Stomach (tissue), 19 donors: ENCODE measurements at places on chromosomes 3 and 15. TPM values are rescaled to one million over a fixed set of nuclear protein-coding genes. Genes with fewer than 3 reads are reported as not detected.

C3orf22 gene
- polyA plus RNA-seq, result not detected

MOBP gene
- 0.06 TPM for polyA plus RNA-seq

LNP1 gene
- 1.8 TPM for polyA plus RNA-seq

FOXL2 gene
- polyA plus RNA-seq, result not detected

CD86 gene
- polyA plus RNA-seq, result 3.4 TPM

AHSG gene
- not detected for polyA plus RNA-seq

CTXN2 gene
- 0.05 TPM for polyA plus RNA-seq

USP13 gene
- 2.1 TPM for polyA plus RNA-seq

ITGA11 gene
- 0.08 TPM for polyA plus RNA-seq

GP5 gene
- polyA plus RNA-seq, result not detected

EXD1 gene
- polyA plus RNA-seq, result not detected

MANF gene
- polyA plus RNA-seq, result 47.2 TPM

PHC3 gene
- polyA plus RNA-seq, result 4.7 TPM

CCDC174 gene
- polyA plus RNA-seq, result 15.3 TPM

ABTB1 gene
- 36.3 TPM for polyA plus RNA-seq

GOLGA8H gene
- 0.25 TPM for polyA plus RNA-seq

GRIP2 gene
- polyA plus RNA-seq, result 2.9 TPM

SKOR1 gene
- not detected for polyA plus RNA-seq

RBSN gene
- polyA plus RNA-seq, result 7.9 TPM

A4GNT gene
- 7.2 TPM for polyA plus RNA-seq

PYGO1 gene
- 1.5 TPM for polyA plus RNA-seq

MME gene
- polyA plus RNA-seq, result 4.5 TPM

SCN11A gene
- not detected for polyA plus RNA-seq

SLC22A13 gene
- 0.05 TPM for polyA plus RNA-seq

FRG2C gene
- not detected for polyA plus RNA-seq

SLC2A2 gene
- not detected for polyA plus RNA-seq

TRH gene
- polyA plus RNA-seq, result not detected

HACD2 gene
- 5.3 TPM for polyA plus RNA-seq

ASB14 gene
- not detected for polyA plus RNA-seq

CSK gene
- 33.4 TPM for polyA plus RNA-seq

XCR1 gene
- 0.03 TPM for polyA plus RNA-seq

NFKBIZ gene
- 14.4 TPM for polyA plus RNA-seq

ANKRD63 gene
- polyA plus RNA-seq, result not detected

ADGRG7 gene
- polyA plus RNA-seq, result not detected

TTBK2 gene
- polyA plus RNA-seq, result 1.7 TPM

KCNAB1 gene
- polyA plus RNA-seq, result 0.15 TPM

GABRR3 gene
- not detected for polyA plus RNA-seq

LIPC gene
- 0.93 TPM for polyA plus RNA-seq

HCLS1 gene
- polyA plus RNA-seq, result 13.9 TPM

SLC28A1 gene
- not detected for polyA plus RNA-seq

NME9 gene
- not detected for polyA plus RNA-seq

TM6SF1 gene
- polyA plus RNA-seq, result 2.1 TPM

KY gene
- 0.31 TPM for polyA plus RNA-seq

ARL14 gene
- 181 TPM for polyA plus RNA-seq

PLAAT1 gene
- polyA plus RNA-seq, result not detected

LXN gene
- polyA plus RNA-seq, result 13.7 TPM

LAMB2 gene
- 198 TPM for polyA plus RNA-seq
